Immature natural killer cell (primary cell): ENCODE measurements at places on chromosomes 5 and 9. TPM values are rescaled to one million over a fixed set of nuclear protein-coding genes. Genes with fewer than 3 reads are reported as not detected.

The SGCD gene
- 0.34 TPM for polyA plus RNA-seq

The GRIA1 gene
- polyA plus RNA-seq, result not detected

The MED7 gene
- 14.6 TPM for polyA plus RNA-seq

DNA sequence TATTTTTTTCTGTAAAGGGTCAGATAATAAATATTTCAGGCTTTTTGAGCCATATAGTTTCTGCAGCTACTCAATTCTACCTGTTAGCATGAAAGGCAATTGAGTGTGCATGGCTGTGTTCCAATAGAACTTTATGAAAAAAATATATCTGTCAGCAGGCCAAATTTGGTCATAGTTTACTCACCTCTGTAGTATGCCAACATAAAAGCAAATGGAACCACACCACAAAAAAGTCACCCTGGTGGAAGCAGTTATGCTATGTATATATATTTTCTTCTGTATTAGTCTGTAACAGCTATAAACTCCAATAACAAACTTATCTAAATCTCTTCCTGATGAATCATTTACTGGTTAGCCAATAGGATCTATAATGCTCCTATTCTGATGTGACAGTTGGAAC lies 3.4 kb downstream of the SLC38A9 start:
- no peaks in the 10 kb centered on the region for H3K27me3 ChIP-seq
- no peak for DNase-seq
- no peak overlapping the region for H3K4me3 ChIP-seq

GRCh38 chr5:172952034-172952511 lies 7.2 kb upstream of the RPL26L1 start:
- DNase-seq, result no peak
- peaks cover 4% of the 10 kb centered on the region for H3K27me3 ChIP-seq
- H3K27ac ChIP-seq, result no peak overlapping the region

GRCh38 chr5:98804066-98804465 lies 30.6 kb downstream of the RGMB start:
- DNase-seq, result no peak
- H3K36me3 ChIP-seq, result peaks cover 14% of the 10 kb centered on the region
- no peak overlapping the region for H3K4me3 ChIP-seq
- no peak overlapping the region for H3K27ac ChIP-seq
- H3K27me3 ChIP-seq, result peaks cover 7% of the 10 kb centered on the region

DNA sequence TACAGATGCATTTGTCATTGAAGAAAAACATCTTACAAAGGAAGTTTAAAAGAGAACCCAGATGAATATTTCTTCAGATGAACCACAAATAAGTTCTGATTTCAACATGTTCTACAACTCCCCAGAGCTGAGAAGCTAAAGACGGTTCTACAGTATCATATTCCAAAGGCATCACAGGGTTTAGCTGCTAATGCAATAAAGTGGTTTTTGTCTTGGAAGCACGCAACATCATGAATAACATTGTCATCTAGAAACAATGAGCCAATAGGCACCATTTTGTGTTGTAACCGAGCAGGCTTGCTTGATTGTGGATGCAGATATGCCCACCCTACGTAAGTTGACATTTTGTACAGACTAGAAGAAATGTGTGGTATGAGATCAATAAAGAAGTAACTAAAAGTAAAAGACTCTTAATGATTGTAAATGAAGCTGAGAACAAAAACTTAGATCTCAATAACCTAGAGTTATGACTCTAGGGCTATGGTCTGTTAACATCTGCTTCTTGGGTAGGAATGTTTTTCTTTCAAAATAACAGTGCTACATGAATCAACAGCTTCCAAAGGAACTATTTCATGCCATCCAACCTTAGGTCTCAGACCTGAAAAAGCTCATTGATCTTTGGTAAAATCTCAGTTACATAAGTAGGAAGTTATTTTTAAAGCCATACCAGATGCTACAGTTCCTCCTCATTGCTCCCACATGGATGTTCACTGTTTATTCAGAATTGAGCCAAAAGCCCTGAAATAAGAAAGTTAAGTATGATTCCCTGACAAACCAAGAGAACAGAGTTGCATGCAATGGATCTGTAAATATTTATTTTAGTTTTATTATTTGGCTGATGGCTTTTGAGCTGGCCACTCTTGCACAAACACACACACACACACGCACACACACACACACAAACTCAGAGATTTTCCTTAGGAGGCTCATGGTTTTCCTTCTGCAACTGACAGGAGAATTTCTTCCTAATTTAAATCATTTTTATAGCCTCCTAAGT lies 118.7 kb upstream of the SLCO6A1 start:
- no peak for DNase-seq
- no peaks in the 10 kb centered on the region for H3K4me1 ChIP-seq
- H3K27ac ChIP-seq, result no peak overlapping the region
- H3K27me3 ChIP-seq, result no peaks in the 10 kb centered on the region
- no peaks in the 10 kb centered on the region for H3K36me3 ChIP-seq

DNA sequence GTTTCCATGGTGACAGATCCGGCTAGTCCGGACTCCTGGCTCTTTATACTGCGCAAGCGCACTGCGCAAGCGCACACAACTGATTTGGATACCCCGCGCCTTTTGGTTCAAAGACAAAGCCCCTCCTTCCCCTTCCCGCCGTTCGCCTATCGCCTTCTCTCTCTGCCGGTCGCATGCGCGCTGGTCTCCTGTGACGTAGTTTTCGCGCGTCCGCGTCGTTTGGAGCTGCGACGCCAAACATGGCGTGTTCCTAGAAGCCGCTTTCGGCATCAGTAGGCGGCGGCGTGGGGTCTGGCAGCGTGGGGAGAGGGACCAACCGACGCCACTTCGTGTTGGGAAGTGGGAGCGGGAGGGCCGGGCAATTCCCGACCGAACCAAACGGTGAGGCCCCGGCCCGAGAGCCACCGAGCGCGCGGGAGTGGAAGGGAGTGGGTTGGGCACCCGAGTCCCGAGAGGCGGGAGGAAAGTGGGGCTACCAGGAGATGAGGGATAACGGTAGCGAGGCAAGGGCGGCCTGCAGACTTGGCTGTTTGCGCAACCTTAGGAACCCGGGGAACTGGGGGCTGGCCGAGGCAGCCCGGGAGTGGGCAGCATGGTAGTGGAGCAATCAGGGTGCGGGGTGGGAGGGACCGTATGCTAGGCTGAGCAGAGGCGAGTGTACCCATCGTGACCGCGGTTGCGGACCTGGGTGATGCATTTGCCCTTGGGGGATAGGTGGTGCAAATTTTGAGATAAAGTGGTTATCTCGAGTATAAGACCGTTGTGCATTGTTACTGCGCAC lies at the start of gene IPO11:
Gene IPO11, plus strand, starts transcription at position 215 of the 781 bp plus-strand sequence. CDS start 24,517 bp downstream, outside the sequence.
- H3K27ac ChIP-seq, result peak within 1 kb of the TSS; percentile 96
- H3K27me3 ChIP-seq, result peaks cover 4% of the 10 kb centered on the region
- H3K4me3 ChIP-seq, result peak within 1 kb of the TSS; percentile 86
- H3K4me1 ChIP-seq, result peaks cover 17% of the 10 kb centered on the region
- H3K36me3 ChIP-seq, result no peaks in the 10 kb centered on the region
